NCI-H2171 (cell line): ENCODE measurements at places on chromosomes 16 and 17.
A peak's percentile ranks its signal among the peaks of the same experiment; 100 is the strongest.

- DNase-seq: no peak
Observed at GRCh38 chr17:60747069-60747808, 69.6 kb downstream of the BCAS3 start.

GRCh38 chr16:22188595-22189442, 17.3 kb upstream of the EEF2K start:
- no peak for DNase-seq

DNA sequence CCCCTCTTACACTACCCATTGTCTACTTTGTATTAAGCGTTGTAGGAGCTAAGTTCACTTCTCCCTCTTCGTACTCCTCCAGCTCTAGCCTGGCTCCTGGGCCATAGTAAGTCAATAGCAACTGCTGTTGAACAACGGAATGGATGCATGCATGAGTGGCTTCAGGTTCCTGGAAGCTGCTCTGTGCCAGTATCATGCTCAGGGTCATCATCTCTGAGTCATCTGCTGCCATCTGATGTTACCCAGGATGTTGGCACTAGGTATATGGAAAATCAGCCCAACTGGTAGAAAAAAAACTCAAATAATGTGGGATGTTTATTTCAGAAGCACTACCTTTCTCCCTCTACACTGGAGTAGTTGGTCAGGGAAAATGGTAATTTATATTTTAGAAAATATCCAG, 536.8 kb downstream of the NPIPA7 start:
- DNase-seq: no peak

GRCh38 chr16:11076259-11077018, 132.1 kb downstream of the CLEC16A start:
- peak; percentile 85 for DNase-seq

DNA sequence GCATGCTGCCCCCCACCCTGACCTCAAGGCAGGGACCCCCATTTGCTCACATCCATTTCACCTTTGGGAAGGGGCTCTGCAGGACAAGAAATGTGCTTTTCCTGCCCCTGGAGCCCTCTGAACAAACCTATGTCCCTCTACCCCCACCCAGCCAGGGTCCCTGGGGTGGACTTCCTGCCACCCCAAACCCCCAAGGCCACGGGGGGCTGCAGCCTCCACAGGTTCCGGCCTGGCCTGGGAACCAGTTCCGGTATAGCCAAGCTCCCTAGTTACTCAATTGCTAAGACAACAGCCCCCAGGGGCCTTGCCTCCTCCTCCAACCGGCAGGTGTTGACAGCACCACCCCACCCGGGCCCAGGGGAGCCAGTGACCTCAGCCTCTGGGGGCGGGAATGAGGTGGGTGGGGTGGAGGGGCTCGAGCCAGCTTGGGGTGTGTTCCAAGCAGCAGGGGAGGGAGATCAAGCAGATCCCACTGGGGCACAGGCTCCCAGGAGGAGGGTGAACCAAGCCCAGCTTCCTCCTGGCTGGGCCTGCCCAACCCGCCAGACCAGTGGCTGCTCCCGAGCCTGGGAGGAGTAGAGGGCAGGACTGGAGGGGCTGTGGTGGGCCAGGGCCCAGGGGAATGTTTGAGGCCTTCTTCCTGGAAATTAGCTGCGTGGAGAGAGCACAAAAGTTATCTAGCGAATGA, 6.6 kb downstream of the PNMT start:
- peak; percentile 73 for DNase-seq

DNA sequence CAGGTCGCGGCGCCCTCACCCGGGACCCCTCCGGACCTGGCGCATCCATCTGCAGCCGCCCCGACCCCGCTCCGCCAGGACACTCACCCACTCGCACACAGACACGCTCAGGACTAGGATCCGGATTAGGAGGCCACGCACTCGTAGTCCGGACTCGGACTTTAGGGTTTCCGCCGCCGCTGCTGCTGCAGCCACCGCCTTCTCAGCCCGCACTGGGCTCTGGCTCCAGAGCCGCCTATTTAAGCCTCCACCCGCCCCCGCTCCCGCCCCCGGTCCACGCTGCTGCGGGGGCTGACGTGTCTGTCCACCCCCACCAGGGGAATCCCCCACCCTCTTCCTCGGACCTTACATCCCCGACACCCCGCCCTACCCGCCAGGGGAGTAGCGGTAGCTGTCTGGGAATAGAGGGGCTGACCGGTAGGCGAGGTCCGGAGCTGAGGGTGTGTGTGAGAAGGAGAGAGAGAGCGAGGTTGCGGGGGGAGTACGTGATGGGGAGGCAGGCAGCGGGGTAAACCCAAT, at the start of gene RRAD:
Gene RRAD, minus strand, starts transcription at position 214 of the 519 bp plus-strand sequence. CDS start 356 bp downstream, outside the sequence.
- no peak for DNase-seq

DNA sequence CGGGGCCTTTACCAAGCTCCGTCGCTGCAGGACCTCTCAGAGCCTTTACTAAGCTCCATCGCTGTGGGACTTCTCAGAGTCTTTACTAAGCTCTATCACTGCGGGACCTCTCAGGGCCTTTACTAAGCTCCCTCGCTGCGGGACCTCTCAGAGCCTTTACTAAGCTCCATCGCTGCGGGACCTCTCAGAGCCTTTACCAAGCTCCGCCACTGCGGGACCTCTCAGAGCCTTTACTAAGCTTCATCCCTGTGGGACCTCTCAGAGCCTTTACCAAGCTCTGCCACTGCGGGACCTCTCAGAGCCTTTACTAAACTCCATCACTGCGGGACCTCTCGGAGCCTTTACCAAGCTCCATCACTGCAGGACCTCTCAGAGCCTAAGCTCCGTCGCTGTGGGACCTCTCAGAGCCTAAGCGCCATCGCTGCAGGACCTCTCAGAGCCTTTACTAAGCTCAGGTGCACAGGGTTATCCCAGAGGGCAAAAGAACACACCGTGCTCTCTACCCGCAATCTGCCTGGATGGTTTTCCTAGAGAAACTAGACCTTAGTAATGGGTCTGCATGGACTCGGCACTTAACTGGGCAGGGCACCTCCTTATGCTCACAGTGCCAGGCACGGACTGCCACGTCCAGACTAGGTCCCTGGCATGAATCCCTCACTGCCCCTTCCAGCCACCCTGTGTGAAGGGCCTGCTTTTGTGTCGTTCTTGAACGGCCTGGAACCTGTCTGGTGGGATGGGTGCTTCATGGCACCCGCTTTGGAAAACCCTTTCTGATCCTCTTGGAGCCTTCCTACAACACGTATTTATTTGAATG, 69.2 kb upstream of the DOC2B start:
- DNase-seq: no peak

GRCh38 chr16:25796239-25796638, 104.5 kb downstream of the HS3ST4 start:
- no peak for DNase-seq

DNA sequence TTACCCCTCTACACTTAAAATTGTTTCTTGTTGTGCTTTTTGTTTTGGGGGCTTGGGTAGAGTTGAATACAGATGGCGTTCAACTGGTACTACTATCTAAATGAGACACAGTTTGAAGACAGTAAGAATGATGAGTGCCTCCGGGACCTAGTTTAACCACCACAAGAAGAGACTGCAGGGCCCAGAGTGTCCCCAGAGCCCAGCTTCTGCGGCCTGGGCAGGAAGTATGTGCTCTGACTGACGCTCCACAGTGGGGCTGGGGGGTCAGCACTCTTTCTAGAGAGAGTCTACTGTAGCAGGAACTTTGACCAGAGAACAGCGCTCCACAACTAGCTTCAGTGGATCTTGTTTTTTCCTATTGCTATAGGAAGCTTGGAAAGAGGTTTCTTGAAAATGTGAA, 174.0 kb downstream of the VPS53 start:
- DNase-seq: no peak

DNA sequence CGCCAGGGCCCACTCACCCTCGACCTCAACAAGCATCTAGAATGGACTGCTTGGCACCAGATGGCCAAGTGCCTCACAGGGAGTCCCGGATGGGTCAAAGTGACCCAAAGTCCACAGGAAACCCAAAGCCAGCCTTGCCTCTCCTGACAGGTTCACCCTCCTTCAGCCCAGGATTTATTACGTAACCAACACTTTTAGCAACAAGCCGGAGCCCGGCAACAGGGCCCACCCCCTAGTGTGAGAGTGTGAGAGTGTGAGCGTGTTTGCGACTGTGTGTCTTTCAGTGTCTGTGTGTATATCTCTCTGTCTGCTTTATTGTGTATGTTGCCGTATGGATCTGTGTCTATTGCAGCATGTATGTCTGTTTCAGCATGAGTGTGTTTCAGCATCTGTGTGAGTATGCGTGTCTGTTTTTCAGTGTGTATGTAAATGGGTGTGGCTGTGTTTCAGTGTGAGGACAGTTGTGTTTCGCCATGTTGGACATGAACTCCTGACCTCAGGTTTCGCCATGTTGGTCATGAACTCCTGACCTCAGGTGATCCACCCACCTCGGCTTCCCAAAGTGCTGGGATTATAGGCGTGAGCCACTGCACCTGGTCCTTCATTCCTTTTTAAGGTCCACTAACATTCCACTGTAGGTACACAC, 13.7 kb upstream of the PEMT start:
- no peak for DNase-seq

GRCh38 chr16:2081201-2082084, 33.7 kb downstream of the TSC2 start:
- DNase-seq: no peak

DNA sequence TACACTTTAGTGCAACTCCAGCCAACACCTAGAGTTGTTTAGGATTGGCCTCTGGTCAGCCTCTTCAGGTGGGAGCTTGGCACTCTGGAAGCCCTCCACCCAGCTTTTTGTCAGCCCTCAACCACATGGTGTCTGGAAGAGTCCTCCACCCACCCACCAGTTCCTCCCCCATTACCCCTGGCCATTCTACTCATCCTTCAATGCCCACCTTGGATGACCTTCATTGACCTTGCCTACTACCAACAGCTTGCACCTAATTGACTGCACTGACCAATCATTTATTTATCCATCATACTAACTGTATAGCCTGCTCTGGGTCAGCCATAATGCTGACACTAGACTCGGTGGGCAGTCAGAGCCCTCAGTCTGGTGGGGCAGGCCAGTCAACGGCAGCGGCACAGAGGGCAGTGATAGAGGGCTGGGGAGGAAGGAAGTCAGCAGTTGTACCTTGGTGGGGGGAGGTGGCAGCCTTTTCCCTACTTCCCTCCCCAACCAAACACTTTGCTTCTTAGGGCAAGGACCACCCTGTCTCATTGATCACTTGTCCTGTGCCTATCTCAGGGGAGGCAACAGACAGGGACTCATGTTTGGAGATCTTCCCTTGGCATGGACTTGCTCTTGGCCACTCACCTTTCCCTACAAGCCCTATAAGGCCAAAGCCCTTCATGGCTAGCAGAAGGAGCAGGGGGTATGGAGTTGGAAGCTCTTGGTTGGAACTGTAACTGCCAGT, 29.3 kb downstream of the SLC13A5 start:
- DNase-seq: no peak

GRCh38 chr16:66850115-66850815, 6.1 kb downstream of the CA7 start:
- DNase-seq: no peak

DNA sequence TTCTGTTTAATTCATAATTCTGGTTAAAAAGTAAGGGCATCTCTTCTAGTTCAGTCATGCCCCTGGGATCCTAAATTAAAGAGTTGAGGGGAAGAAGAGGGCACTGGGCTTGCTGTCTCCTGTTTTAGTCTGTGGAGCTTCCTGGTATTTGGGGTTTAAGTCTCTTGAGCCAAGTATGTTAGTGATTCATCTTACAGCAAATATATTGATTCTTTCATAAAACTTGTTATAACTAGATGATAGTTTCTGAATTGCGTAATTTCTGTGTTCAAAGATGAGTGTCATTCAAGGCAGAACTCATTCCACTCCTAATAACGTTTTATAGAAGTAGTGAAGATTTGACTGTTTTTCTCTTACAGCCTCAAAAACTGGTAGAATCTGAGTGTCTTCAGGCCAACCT, 1.7 kb downstream of the TXNDC17 start:
- no peak for DNase-seq

DNA sequence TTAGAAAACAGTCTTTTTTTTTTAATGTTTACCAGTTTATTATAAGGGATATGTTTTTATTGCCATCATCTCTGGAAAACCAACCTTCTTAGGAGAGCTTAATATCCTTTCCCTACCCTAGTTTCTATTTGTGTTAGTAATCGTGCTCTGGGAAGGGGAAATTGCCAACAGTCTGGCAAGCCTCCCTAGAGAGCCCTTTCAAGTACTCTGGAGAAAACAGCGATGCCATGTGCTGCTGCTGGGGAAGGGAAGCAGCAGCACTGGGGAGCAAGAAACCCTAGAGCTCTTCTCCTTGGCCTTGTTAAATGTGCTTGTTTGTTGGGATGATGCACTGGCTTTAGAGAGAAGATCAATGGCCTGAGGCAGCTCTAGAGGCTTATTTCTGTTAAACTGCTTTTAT, 10.3 kb downstream of the RETREG3 start:
- peak; percentile 86 for DNase-seq

- no peak for DNase-seq
Observed at GRCh38 chr17:58059141-58059540, 24.1 kb upstream of the DYNLL2 start.

- DNase-seq: no peak
Observed at GRCh38 chr17:65064452-65065019, 8.0 kb upstream of the GNA13 start.

- DNase-seq: no peak
Observed at GRCh38 chr17:64747938-64748540, 85.9 kb upstream of the SMURF2 start.

DNA sequence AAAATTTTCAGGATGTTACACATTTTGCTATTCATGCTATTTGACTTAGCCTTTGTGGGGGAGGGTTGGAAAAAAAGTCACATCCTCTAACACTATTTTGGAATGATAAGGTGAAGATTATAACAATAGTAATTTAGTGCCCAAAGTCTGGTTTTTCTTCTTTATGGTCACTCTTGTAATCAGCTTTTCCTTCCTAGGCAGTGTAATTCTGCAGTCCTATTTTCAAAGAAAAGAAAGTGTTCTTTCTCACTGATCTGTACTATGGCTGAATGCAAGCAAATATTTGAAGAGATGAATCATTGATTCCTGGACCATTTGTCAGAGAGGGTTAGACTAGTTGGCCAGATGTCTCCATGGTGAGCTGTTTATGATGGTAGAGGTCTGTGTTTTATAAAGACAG, 8.4 kb downstream of the RSPRY1 start:
- DNase-seq: no peak

DNA sequence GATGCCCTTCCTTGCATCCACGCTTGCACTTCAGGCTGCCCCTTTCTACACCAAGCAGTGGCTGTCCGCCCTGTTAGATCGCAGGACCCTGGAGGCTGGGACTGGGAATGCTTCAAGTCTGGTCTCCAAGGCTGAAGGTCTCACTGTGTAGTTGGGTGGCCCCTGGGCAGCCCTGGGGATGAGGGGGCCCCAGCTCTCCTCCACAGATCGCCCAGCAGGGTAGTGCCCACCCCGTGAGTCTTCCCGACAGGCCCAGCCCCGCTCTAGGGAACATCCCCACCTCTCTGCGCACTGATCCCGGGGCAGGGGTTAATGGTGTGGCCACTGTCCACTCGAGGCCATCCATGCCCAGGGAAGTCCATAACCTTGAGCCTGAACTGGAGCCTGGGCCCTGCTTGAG, 10.3 kb downstream of the ZNF213 start:
- DNase-seq: no peak
